ENCODE measurements at places on chromosomes 12 and 14.

DNA sequence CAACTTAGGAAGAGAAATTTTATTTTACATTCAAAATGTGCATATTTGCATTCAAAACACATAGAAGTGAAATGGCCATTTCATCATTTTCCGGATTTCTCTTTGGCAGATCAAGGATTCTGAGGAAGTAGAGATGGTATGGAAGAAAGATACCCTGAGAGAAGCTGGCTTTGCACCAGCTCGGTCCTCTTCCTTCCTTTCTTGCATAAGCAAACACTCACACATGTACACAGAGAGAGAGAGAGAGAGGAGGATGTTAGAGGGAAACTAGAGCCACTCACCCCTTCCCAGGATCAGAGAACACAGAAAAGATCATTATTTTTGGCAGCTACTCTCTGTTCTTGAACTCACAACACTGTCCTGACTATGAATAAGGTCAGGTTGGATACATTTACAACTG lies 15.6 kb upstream of the PLEKHD1 start:
- no peak for DNase-seq

- DNase-seq, result no peak
These were observed 138.7 kb downstream of the PHLDA1 start for GRCh38 chr12:75892731-75893408.

DNA sequence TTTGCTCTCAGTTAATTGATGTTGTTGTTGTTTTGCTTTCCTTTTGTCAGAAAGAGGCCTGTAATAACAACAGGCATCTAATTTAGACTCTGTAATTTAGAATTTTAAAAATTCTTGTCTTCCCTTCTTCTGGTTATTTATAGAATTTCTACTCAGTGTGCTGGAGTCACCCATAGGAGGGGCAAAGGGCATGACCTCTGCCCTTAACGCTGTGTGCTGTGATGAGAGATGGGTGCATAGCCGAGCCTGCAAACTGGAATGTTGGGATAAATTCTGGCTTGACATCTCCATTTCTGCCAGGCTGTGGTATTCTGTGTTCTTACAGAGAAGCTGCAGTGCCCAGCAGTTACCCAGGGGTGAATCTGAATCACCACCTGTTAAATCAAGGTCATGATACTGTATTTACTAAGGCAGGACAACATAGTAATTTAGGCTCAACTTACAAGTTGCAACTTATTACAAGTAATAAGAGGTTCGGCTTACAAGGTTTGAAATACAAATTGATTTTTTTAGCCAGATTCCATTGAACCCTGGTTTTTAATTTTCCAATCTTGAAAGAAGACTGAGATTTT lies 53.3 kb downstream of the TRAF3 start:
- DNase-seq, result no peak

DNA sequence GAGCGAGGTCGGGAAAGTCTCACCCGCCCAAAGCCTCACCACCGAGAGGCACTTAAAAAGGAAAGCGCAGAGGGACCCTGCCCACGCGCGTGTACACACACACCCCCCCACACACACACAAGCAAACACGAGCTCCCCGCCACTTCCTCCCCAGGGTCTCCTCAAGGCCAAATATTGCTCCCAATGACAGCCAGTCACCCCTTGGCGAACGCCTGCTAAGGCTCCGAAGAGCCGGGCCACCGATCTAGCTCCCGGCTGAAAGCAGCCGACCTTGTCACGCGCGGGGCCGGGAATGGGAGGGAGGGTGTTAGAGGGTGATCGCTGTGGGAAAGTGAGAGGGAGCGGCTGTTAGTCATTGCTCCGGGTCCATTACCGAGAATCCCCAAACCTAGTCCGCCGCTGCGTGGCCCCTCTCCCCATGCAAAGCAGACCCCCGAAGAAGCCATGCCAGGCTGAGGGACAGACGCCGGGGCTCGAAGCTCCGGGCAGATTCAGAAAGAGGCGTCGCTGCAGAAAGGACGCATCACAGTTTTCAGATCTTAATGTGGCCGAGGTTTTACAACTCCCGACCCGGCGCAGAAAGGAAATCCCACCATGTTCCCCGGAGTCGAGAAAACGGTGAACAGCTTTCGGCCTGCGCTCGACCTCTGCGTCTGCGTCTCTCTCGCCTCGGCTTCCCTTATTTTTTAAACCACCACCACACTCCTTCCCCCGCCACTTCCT lies 2.6 kb downstream of the BMP4 start:
- DNase-seq, result no peak

GRCh38 chr12:1939801-1940607 lies 21.6 kb upstream of the CACNA2D4 start:
- peak; percentile 64 for DNase-seq

- no peak for DNase-seq
These were observed 445.8 kb upstream of the TBX3 start for GRCh38 chr12:115129727-115130126.

DNA sequence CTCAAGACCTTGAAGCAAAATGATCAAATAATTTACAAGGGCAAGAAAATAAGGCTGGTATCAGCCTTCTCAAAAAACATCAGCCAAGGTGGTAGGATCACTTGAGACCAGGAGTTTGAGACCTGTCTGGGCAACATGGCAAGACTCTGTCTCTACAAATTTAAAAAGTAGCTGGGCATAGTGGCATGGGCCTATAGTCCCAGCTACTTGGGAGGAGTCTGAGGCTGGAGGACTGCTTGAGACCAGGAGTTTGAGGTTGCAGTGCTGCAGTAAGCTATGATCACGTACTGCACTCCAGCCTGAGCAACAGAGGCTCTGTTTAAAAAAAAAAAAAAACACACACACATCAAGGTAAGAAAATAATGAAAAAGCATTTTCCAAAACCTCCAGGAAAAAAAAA lies 22.1 kb downstream of the SEC23A start:
- no peak for DNase-seq

- DNase-seq, result no peak
These were observed 23.0 kb downstream of the PDE6H start for GRCh38 chr12:14995583-14996425.

GRCh38 chr14:92663049-92663448 lies 85.4 kb downstream of the LGMN start:
- DNase-seq, result no peak

GRCh38 chr12:104504146-104504545 lies 47.4 kb downstream of the CHST11 start:
- no peak for DNase-seq

GRCh38 chr14:70692210-70692609 lies 50.5 kb downstream of the TTC9 start:
- no peak for DNase-seq

DNA sequence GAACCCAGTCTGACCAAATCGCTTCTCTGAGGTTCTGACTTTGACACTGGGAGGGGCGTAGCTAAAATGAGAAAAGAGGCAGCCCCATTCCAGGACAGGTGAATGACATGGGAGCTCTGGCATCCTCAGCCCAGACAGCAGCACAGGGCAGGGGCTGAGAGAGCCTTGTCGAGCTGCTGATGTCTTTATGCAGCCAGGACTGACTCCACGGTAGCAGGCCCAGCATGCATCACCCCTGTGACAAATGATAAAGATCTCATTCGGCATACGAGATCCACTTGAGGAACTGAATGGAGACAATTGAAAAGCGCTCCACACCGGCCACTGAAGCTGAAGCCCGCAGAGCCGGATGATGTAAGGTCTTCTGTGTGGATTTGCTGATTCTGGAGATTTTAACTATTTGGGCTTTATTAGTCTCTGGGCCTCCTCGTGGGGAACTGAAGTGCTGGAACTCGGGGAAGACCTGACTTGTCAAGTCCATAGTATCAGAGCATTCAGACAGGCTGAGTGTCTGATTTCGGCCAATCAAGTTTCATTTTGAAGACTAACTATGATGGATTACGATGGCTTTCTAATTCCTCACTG lies 56.9 kb upstream of the MAP1LC3B2 start:
- DNase-seq, result no peak

DNA sequence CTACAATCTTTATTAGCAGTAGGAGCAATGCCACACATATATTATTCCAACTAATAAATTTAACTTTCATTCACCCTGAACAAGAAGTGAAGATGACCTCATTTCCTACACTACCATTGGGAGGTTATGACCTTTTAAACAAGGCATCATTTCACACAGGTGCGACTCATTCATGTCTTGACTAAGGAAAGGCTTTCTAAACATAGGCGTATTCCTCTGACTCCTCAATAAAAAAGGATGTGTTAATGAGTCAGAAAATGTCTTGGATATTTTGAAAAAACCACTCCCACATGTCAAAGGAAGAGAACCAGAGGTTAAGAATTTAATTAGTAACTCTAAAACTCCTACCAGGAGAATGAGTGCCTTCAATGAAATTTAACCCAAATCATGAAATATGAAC lies 115.2 kb downstream of the PRICKLE1 start:
- DNase-seq, result no peak

GRCh38 chr12:6943722-6944380 lies at the start of the genes C12orf57 and RNU7-1:
Gene C12orf57 (plus strand): TSS chr12:6944022. CDS start chr12:6944122, 100 bp downstream.
Gene RNU7-1 (plus strand): TSS chr12:6943816.
- no peak for DNase-seq

DNA sequence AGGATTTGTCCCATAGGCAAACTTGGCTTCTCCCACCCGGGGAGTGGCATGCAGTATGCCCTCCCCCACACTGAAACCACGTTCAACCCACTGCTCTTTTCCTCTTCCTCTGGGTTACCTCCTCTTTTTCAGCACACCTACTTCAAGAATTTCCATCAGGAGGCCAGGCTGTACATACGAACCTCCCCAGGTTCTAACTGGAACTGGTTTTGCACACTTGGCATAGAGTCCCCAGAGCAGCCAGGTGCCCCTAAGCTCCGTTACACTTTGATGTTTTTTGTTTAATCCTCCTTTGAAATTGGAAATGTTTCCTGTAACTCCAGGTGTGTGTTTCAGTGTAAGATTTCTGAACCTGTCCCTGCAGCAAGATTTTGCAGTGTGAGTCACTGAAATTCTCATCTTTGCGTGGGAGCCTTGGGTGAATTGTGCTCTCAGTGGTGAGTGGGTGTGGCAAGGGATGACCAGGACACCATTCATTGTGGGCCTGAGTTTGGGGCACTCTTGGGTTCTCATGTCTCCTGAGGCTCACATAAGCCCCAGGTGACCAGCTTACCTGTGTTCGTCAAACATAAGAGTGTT lies 18.2 kb downstream of the CD9 start:
- DNase-seq, result no peak

DNA sequence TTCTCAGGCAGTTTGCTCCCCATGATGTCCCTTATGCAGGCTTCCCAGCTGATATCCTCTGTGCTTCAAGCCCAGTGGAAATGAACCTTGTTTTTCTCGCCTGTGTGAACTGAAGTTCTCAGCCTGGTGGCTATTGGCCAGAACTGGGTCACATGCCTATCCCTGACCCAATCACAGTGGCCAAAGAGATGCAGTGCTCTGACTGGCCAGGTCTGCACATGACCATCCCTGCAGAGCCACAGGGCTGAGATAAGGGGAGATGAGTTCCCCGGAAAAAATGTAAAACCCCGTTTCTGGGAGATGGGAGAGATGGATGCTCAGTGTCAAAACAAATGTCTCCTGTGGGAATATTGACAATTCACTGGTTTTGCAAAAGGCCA lies 34.7 kb upstream of the FZD10 start:
- DNase-seq, result no peak

DNA sequence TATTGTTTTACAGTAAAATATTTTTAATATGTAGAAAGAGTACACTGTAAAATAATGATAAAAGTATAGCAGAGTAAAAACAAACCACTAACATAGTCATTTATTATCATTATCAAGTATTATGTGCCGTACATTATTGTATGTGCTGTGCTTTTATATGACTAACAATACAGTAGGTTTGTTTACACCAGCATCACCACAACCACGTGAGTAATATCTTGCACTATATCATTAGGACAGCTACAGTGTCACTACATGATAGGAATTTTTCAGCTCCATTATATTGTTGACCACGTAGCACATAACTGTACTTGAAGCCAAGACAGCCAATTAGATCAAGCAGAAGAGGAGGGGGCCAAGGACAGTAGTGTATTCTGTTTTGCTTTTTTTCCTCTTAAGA lies 415.4 kb downstream of the RAD51B start:
- no peak for DNase-seq

- DNase-seq, result no peak
These were observed 4.6 kb downstream of the MTRFR start for GRCh38 chr12:123237646-123238329.

GRCh38 chr14:34229140-34229539 lies 232.9 kb downstream of the SPTSSA start:
- DNase-seq, result no peak

DNA sequence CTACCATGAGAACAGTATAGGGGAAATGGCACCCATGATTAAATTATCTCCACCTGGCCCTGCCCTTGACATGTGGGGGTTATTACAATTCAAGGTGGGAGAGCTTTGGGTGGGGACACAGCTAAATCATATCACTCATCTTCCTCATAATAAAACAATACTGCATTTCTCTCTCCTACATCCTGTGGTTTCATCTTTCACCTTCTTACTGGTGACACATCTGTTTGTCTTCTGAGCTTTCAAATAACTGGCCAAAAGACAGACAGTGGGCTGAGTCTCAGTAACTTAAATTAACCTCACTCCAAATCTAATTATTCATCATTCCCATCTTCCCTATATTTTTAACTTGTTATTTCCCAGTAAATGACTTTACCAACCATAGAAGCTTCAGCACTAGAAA lies 729.7 kb upstream of the USP15 start:
- no peak for DNase-seq

DNA sequence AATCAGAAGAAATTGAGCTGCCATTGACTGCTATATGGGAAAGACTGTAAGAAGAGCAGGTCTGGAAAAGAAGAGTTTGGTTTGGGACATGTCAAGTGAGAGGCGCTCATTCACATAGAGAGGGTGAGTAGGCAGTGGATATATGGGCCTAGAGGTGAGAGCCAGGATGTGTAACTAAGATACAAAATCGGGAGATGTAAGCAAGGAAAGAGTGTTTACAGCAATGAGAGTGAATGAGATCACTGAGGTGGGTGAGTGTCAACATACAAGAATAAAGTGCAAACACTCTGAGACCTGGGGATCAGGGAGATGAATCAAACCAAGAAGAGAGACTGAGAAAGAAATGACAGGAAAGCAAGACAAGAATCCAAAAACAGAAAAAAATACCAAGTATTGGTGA lies 58.0 kb upstream of the RTRAF start:
- no peak for DNase-seq

- no peak for DNase-seq
These were observed 27.0 kb upstream of the INSM2 start for GRCh38 chr14:35506927-35507326.

DNA sequence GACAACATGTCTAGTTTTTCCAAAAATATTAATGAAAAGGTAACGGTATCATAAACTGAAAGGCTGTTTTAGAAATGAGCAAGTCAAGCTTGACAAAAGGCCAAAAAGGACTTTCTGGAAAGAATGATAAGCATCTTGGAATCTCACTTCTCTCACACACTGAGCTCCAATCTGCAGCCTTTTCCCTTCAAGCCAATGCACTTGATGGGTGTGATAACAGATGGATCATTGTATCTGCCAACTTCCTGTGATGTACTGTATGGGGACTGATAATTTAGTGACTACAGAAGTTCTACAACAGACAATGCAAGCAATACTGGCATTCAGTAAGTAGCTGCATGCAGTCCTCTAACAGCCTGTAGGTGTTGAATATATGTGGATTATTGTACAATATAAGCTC lies 147.1 kb downstream of the MED13L start:
- DNase-seq, result no peak

- no peak for DNase-seq
These were observed 156.3 kb downstream of the PIWIL1 start for GRCh38 chr12:130493951-130494350.

GRCh38 chr14:99876406-99876805 lies 83.2 kb downstream of the EML1 start:
- no peak for DNase-seq

GRCh38 chr12:118714051-118714460 lies 267.3 kb upstream of the SRRM4 start:
- no peak for DNase-seq
